ENCODE measurements at places on chromosomes 1 and 21.
A peak's percentile ranks its signal among the peaks of the same experiment; 100 is the strongest.

GRCh38 chr1:201808633-201808990 is 20.3 kb upstream of the IPO9 start:
- DNase-seq: no peak

DNA sequence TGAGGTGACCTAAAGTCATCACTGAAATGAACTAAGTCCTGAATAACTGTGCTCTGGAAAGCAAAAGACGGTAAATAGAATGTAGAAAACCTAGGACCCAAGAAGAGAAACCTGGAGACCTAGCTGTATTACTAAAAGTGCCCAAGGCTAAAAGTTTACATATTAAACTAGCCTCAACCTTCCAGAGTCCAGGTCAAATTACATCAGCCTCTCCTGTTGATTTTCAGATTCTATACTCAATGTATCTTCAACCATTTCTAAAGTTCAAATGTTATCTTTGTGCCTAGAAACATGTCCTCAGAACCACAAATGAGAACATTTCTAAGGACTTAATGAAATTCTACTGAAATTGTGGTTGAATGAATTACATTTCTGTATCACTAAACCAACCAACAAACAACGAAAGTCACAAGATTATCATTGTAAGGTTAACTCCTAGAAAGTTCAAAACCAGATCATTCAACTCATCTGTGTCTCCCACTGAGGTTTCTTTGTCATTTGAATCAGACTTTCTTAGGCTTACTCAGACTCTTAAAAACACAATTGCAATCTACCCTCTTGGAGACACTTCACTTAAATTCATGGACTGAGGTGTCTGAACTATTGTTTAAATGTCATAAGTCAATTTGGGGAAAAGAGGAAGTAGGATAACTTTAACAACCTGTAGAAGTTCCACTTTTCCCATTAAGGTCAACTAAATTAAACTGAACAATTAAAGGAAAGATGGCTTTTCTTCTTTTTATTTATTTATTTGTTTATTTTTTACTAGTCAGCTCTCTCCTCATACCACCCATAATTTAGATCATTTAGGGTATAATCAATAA is 207.7 kb downstream of the BARHL2 start:
- DNase-seq: no peak

- no peak for DNase-seq
These were observed 176.7 kb downstream of the GALNT2 start for GRCh38 chr1:230243583-230244353.

DNA sequence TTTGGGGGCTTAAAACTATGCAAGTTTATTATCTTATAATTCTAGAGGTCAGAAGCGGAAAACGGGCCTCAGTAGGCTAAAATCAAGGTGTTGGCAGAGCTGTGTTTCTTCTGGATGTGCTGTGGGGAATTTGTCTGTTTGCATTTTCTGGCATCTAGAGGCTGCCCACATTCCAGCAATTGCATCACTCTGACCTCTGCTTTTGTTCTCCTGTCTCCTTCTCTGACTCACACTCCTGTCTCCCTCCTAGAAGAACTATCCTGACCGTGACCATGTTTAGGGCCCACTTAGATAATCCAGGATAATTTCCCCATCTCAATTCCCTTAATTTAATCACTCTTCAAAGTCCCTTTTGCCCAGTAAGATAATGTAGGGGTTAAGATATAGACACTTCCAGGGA is 127.4 kb upstream of the DEPDC1 start:
- DNase-seq: no peak

DNA sequence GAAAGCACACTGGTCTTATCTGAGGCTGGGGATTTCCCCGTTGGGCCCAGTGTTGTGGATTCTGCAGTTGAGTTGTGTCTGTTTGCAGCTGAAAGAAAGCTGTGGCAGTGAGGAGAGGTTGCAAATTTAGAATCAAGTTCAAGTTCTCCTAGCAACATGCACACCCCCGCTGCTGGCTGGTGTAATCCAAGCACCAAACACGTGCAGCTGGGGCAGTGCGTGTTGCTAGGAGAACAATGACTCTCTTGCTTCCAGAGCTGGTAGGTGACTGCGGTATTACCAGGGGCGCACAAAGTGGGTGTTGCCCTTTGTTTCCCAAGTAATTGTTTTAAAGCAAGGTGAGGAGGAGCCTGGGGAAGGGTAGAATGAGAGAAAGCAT is 91.5 kb downstream of the IER5 start:
- DNase-seq: peak; percentile 15

DNA sequence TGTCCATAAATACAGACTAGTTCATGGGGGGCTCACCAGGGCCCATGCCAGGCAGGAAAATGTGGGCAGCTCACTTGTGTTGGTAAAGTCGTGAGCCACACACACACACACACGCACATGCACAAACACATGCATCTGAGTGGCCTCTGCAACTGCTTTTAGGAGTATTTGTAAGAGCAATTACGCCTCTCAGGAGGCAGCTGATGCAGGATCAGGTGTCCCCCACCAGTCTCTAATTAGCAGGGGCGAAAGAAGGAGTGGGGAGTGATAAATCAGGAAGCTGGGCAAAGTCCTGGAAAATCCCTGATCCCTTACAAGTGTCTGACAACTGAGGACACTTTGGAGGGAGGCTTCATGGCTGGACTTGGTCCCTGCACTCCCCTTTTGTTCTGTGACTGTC is 5.7 kb upstream of the IVL start:
- DNase-seq: no peak

GRCh38 chr1:62407398-62408009 is 29.3 kb upstream of the USP1 start:
- DNase-seq: peak; percentile 31

DNA sequence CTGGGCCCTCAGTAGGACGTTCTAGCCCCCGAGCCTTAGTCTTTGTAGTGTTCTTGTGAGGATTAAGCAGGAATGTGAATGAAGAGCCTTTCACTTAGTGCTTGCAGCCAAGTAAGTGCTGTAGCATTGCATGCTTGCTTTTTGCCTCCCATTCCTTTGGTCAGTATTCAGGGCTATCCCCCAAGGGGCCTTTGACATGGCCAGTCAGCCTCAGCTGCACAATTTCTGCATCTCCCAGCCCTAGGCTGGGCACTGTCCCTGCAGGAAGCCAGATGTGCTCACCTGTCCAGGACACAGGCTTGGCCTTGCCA is 30.5 kb downstream of the SOX13 start:
- DNase-seq: no peak

- DNase-seq: no peak
These were observed 14.1 kb upstream of the STXBP3 start for GRCh38 chr1:108732398-108732797.

DNA sequence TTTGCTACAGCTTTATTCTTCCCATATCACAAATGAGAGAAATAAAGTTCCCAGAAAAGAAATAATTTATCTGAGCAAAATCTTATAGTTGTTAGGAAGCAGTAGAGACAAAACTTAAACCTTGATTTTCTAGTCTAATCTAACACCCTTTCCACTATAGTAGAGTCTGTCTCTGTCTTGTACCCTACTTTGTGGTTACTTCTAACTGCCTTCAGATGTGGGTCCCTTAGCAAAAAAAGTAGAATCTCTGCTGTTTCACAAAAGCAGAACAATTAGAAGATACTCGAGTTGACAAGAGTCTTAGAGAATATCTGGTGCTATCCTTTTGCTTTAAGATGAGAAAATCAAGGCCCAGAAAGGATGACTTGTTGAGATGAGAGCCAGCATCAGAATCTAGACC is 48.1 kb upstream of the FGGY start:
- no peak for DNase-seq

GRCh38 chr1:43274125-43274803 is 4.5 kb downstream of the TMEM125 start:
- no peak for DNase-seq

- DNase-seq: no peak
These were observed 67.4 kb downstream of the KCNJ6 start for GRCh38 chr21:37848721-37849490.

DNA sequence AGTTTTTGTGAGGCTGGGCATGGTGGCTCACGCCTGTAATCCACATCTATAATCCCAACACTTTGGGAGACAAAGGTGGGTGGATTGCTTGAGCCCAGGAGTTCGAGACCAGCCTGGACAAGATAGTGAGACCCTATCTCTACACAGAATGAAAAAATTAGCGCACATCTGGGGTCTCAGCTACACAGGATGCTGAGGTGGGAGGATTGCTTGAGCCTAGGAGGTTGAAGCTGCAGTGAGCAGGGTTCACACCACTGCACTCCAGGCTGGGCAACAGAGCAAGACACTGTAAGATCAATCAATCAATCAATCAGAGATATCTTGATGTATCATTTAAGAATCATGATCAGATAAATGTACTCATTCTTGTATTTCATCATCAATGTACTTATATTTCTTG is 7.1 kb downstream of the ZYG11B start:
- no peak for DNase-seq

- no peak for DNase-seq
These were observed 28.3 kb downstream of the KIRREL1 start for GRCh38 chr1:158021721-158022120.

DNA sequence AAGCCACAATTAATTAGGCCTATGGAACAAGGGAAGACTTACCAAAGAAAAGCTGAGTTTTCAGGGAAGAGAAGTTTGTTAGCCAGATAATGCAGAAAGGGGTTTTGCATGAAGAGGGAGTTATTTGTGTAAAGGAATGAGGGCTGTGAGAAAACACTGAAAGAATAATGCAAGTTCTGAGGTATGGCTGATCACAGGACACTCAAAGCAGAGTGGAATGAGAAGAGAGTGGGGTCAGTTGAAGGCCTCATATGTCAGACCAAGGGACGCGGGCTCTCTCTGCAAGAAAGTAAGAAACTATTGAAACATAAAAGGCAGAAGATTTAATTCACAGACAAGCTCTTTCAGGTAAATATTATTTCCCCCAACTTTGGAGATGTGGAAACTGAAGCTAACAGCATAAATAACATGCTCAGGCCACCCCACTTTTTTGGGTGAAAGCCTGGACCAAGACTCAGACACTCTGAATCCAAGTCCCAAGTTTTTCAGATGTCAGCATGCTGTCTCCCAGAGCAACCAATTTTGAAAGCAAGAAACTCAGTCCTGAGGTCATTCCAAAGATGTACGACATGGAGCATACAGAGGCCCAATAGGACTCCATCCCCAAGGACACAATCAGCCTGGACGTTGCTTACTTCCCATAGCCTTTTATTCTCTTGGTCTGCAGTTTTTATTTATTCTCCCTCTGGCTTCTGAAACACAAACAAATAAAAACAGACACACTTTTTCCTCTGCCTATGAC is 47.3 kb upstream of the FGGY start:
- DNase-seq: no peak

- DNase-seq: no peak
These were observed 28.8 kb upstream of the TMPRSS2 start for GRCh38 chr21:41536827-41537103.

DNA sequence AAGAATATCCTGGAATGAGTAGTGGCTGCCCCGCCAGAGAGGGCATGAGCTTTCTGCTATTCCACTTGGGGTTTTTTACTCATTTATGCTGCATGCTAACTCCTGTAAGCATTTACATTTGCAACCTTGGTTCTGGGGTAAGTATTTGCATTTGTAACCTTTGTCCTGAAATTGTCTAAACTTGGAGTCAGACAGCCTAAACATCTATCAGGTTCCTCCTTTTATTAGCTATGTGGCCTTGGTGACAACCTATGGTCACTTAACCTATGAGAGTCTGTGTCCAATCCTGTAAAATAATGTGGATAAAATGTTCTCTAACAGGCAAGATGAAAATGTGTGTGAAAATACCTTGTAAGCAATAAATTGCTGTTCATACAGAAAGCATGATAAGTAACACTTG is 8.9 kb upstream of the ZMYM4 start:
- DNase-seq: no peak

GRCh38 chr21:41321211-41321907 is 4.8 kb downstream of the FAM3B start:
- no peak for DNase-seq

- DNase-seq: no peak
These were observed 69.5 kb upstream of the CLDN14 start for GRCh38 chr21:36549470-36549869.

GRCh38 chr1:11802616-11802972 is 3.2 kb downstream of the MTHFR start:
- no peak for DNase-seq

- DNase-seq: no peak
These were observed 30.0 kb upstream of the S100A7 start for GRCh38 chr1:153490272-153491051.

DNA sequence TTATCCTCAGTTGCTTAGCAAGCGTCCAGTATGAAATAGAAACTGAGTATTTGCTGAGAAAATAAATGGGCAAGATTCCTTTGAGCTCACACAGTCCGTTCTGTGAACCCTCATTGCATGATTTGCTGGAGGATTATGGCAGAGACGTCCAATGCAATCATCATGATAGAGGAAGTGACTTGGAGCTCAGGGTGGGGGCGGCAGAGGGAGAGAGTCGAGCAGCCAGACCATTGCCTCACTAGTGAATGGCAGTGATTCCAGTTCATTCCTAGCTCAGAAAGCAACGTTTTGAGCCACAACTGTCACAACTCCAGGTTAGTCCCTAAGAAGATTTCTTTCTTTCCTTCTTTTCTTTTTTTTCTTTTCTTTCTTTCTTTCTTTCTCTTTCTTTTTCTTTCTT is 27.5 kb upstream of the COL9A2 start:
- DNase-seq: no peak

GRCh38 chr1:191343816-191344215 is 814.4 kb upstream of the RGS18 start:
- DNase-seq: no peak

- no peak for DNase-seq
These were observed 2.0 kb downstream of the LRRN2 start for GRCh38 chr1:204683284-204684205.

- DNase-seq: no peak
These were observed 11.8 kb downstream of the NUAK2 start for GRCh38 chr1:205309741-205310140.

GRCh38 chr21:44455524-44456213 is 359 bp downstream of the LRRC3 start:
- peak; percentile 28 for DNase-seq

GRCh38 chr1:24728982-24729381 is 16.3 kb upstream of the CLIC4 start:
- DNase-seq: no peak

GRCh38 chr1:186208405-186209129 is 166.5 kb downstream of the TPR start:
- no peak for DNase-seq

- DNase-seq: no peak
These were observed 26.6 kb upstream of the LMX1A start for GRCh38 chr1:165383067-165383466.
